ELF-1 (cell line): ENCODE measurements at places on chromosomes 6 and 20.

- DNase-seq: no peak
These were observed 59.6 kb upstream of the LAMP5 start for GRCh38 chr20:9454791-9455190.

GRCh38 chr20:10242166-10242565 lies 23.5 kb downstream of the SNAP25 start:
- no peak for DNase-seq

- DNase-seq: no peak
These were observed 8.1 kb upstream of the TSPYL1 start for GRCh38 chr6:116287689-116288282.

GRCh38 chr6:168655462-168656152 lies 214.6 kb downstream of the SMOC2 start:
- DNase-seq: no peak

DNA sequence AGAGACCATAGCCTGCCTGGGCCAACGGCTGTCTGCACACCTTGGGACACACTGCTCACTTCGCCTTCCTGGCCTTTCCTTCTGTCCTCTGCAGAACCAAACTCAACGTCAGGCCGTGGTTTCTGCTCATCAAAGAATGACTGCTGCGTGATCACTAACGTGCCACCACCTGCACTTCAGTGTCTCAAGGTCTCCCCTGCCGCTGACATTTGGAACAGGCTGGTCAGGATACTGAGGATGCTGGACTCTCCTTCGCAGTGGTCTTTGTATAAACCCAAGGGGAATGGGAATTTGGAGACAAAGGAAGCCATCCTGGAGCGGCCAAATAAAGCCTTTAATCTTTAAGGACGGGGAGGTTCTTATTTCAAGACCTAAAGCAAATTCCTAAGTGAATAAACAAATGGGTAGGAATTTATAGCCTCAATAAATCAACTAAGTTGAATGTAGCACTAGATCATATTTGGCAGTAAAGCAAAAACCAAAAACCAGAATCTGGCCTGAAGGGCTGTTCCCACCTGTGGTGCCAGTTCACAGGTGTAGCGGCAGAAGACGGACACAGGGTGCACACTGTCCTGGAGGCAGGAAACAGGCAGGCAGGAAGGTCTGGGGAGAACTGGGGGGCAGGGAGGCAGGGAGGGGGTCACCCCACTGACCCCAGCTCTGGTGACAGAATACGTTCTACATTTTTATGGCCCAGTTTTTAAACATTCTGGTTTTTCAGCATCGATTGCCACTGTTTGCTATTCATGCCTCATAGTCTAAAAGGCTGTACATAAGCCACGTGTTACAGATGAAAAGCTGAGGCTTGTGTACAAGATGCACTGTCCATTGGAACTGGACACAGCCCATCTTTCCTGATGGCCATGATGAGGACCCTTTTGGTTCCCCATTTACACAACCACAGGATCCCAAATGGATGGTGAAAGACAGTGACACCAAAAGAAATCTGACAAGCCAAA lies 36.6 kb downstream of the ABHD12 start:
- no peak for DNase-seq

DNA sequence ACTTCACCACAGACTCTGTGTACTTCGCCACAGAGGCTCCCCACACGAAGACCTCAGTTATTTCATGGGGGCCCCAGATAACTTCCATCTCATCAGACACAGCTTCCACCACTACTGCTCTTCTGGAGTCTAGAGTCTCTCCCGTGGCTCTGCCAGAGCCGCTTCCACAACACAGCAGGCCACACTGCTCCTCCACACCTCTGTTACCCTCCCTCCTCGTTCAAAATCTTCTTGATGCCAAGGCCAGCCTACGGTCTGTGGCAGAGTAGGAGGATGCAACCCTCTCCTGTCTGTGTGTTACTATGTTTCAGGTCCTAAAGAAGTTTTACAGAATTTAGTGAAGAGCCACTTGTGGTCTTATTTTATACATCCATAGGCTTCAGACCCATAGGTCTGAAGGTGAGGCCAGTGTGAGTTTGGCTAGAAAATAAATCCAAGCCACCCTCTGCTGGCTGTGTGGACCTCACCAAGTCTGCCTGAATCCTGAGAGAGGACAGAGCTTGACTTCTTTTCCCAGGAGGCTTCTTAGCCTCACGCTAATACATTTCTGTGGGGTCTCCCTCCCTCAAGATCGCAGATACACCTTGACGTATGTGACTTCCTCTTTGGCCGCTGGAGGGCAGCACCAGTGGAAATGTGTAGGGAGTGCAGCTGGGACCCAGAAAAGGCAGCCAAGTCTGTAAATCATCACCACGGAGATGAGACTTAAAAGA lies 197.7 kb downstream of the FAXC start:
- DNase-seq: peak; percentile 62
